Chondrocyte (in vitro differentiated cells): ENCODE measurements at places on chromosomes 6 and 20. TPM values are rescaled to one million over a fixed set of nuclear protein-coding genes. Genes with fewer than 3 reads are reported as not detected.

DNA sequence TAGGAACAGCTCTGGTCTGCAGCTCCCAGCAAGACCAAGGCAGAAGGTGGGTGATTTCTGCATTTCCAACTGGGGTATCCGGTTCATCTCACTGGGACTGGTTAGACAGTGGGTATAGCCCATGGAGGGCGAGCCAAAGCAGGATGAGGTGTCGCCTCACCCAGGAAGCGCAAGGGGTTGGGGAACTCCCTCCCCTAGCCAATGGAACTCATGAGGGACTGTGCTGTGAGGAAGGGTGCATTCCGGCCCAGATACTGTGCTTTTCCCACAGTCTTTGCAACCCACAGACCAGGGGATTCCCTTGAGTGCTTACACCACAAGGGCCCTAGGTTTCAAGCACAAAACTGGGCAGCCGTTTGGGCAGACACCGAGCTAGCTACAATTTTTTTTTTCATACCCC lies 21.8 kb downstream of the HDDC2 start:
- H3K27me3 ChIP-seq: no peaks in the 10 kb centered on the region
- H3K4me3 ChIP-seq: no peak overlapping the region
- no peak overlapping the region for H3K27ac ChIP-seq
- H3K4me1 ChIP-seq: peaks cover 10% of the 10 kb centered on the region
- no peak for DNase-seq

The BHLHE23 gene
- not detected in 3 replicates for total RNA-seq

DNA sequence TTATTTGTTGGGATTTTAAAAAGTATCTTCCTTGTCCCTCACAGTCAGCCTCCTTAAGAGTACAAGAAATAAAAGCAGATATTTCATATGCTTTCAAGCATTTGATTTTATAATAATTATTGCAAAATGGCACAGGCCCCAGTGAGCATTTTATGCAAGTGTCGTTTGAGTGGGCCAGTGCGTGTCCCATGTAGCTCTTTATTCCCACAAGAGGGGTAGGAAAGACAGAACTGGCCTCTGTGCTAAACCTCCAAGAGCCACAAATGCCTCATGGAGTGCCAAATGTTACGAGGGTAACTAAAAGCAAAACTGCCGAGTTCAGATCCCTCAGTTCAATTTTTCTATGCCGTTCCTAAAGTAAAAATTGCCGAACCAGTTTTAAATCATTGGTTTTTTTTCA lies 12.7 kb downstream of the GPLD1 start:
- peaks cover 2% of the 10 kb centered on the region for H3K36me3 ChIP-seq
- peaks cover 10% of the 10 kb centered on the region for H3K4me1 ChIP-seq
- no peaks in the 10 kb centered on the region for H3K27me3 ChIP-seq
- DNase-seq: no peak
- H3K27ac ChIP-seq: no peak overlapping the region
- no peak overlapping the region for H3K4me3 ChIP-seq

DNA sequence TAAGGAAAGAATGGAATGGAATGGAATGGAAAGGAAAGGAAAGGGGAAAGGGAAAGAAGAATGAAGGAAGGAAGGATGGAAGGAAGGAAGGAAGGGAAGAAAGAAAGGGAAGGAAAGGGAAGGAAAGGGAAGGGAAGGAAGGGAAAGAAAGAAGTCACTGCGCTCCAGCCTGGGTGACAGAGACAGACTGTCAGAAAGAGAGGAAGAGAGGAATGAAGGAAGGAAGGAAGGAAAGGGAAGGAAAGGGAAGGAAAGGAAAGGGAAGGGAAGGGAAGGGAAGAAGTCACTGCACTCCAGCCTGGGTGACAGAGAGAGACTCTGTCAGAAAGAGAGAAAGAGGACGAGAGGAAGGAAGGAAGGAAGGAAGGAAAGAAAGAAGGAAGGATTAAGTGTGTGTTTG lies 221.2 kb upstream of the LAMP5 start:
- peaks cover 19% of the 10 kb centered on the region for H3K4me1 ChIP-seq
- H3K27ac ChIP-seq: peak overlapping the region; percentile 58
- no peak for DNase-seq
- peaks cover 5% of the 10 kb centered on the region for H3K36me3 ChIP-seq
- no peak overlapping the region for H3K4me3 ChIP-seq

DNA sequence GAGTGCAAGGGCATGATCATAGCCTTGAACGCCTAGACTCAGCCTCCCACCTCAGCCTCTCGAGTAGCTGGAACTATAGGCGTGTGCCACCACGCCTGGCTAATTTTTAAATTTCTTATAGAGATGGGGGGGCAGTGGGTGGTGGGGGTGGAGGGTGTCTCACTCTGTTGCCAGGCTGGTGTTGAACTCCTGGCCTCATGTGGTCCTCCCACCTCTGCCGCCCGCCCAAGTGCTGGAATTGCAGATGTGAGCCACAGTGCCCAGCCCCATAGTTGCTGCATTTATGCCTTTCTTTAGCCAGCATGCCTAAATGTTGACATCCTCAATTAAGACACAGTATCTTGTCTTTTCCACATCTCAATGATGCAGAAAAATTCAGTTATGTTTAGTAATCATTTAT lies 171.1 kb downstream of the ARID1B start:
- peaks cover 70% of the 10 kb centered on the region for H3K4me1 ChIP-seq
- no peaks in the 10 kb centered on the region for H3K27me3 ChIP-seq
- no peak for DNase-seq
- no peak overlapping the region for H3K27ac ChIP-seq
- H3K4me3 ChIP-seq: no peak overlapping the region
- H3K36me3 ChIP-seq: no peaks in the 10 kb centered on the region
